ENCODE measurements at places on chromosomes 3 and 15.
A peak's percentile ranks its signal among the peaks of the same experiment; 100 is the strongest.

DNA sequence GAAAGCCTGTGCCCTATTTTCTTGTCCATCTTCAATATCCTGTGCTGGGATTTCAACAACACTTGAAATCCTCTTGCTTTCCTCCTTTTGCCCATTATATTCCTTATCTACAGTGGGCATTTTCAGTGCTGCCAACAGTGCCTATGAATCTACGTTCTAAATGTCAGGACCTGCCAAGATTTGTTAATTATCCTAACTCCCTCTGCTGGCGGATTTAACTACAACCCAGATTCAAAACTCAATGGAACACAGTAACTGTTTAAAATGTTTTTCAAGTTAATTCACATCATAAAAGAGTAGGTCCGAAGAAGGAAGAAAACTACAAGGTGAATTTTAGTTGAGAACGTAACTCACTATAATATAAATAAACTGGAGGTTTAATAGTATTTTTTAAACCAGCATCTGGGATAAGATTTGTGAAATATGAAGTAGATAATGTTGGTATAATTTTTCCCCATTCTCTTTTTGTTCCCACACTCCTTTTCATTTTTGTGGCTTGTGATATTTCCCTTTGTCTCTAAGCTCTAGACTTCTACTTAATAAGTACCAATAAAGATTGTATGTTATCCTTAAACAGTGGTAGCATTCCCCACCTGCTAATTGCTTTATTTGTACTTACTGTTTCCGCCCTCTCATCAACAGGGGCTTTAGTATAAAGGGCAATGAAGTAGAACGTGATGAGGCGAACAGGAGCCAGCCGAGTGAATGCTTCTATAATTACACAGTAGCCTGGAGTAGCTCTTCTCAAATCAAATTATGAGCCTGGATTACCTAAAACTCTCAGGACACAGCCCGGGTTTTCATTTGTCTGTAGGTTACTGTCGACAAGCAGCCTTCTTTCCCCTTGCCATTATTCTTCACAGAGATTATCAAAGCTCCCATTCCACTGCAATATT lies 302.5 kb upstream of the ATP11B start:
- peak; percentile 16 for DNase-seq

DNA sequence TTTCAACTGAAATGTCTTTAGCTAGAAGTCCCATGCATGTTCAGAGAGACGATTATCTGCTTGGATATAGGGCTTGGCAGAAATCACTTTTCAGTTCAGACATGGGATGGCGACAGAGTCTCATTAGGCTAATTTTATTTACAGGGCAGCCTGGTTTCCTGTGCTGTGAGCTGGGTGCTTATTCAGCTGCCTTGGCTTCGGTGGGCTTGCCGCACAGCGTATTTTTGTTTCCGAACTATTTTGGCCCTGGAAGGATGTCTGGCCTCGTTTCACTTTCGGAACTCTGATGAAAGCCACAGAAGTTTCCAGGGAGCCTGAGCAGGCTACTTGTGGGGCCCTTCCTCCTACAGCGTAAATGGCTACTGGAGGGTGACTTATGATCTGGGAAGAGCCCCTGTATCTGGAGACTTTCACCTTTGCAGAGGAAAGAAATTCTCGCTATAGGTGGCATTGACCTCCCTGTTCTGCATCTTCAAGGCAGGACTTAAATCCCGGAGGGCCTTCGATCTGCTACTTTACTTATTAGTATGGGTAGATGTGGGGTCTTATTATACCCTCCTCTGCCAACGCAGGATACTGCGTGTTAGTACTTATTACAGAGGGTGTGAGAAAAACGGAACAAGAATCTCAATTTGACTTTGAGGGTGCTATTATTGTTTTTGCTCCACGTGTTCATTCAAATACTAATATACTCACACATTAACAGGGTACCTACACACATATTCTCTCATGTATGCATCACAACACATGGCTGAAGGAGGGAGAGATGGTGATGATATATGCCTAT lies 364.0 kb upstream of the RBMS3 start:
- peak; percentile 32 for DNase-seq

GRCh38 chr3:11624161-11624560 lies 19.6 kb downstream of the VGLL4 start:
- DNase-seq: no peak

DNA sequence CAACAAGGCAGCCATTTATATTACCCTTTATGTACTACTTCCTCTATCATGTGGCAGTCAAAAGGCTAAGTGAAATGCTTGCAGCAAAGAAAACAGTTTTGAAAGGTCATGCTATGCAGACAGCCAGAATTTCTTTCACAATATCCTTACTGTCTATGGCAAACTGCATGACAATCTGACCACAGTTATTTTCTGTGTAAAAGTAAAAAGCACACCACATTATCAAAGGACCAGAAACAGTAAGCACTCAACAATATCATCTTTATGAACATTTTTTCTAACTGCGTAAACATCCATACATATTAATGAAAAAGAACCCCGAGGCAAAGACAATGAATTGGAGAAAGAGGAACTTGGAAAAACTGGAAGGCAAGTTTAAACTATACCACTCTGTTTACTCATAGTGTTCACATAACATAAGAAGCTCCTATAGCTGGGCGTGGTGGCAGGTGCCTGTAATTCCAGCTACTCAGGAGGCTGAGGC lies 47.9 kb downstream of the PIK3CB start:
- DNase-seq: no peak

- DNase-seq: no peak
Measured at GRCh38 chr3:152469248-152470025, 200.7 kb downstream of the MBNL1 start.

GRCh38 chr15:81856001-81856633 lies 189.7 kb downstream of the MEX3B start:
- no peak for DNase-seq

DNA sequence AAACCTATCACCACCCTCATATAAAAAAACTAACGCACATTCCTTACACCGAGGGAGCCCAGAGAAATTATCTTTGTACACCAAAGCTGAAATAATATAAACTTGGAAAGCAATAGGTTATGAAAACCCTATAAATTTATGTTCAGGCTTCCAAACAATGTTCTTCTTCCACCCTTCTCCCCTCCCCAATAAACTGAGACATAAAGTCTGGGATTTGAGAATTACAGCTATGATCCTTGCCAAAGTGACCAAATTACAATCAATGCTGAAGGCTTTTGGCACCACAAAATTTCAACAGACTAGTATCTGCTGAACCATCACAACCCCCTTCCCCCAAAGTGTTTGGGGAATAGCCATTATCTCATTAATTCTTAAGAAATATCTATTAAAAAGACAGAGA lies 237.8 kb downstream of the FMN1 start:
- no peak for DNase-seq

DNA sequence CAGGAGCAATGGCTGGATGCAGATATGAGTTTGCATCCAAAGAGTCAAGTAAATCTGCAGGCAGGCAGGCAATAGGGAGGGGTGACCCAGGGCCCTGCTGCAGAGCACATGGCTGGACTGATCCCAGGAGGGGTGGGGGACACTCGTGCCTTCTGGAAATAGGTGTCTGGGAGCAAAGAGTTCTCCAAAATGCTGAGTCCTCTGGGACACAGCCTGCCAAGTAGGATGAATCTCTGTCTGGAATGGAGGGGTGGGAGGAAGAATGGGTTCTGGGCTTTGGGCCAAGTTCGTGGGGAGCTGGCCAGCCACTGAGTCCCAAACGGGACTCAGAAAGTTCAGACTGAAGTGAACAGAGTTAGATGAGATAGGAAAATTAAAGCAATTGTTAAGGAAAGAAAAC lies 214.5 kb downstream of the MTHFS start:
- no peak for DNase-seq

GRCh38 chr3:29072611-29073010 lies 208.3 kb upstream of the RBMS3 start:
- DNase-seq: no peak

GRCh38 chr3:59843821-59844220 lies 794.0 kb upstream of the CFAP20DC start:
- no peak for DNase-seq

GRCh38 chr3:4950948-4951347 lies 28.3 kb upstream of the BHLHE40 start:
- no peak for DNase-seq

GRCh38 chr15:40102897-40103858 lies 5.5 kb downstream of the BMF start:
- DNase-seq: no peak

- no peak for DNase-seq
Measured at GRCh38 chr3:125104639-125105038, 48.8 kb upstream of the HEG1 start.

GRCh38 chr15:48693484-48693883 lies 48.0 kb upstream of the FBN1 start:
- DNase-seq: no peak

DNA sequence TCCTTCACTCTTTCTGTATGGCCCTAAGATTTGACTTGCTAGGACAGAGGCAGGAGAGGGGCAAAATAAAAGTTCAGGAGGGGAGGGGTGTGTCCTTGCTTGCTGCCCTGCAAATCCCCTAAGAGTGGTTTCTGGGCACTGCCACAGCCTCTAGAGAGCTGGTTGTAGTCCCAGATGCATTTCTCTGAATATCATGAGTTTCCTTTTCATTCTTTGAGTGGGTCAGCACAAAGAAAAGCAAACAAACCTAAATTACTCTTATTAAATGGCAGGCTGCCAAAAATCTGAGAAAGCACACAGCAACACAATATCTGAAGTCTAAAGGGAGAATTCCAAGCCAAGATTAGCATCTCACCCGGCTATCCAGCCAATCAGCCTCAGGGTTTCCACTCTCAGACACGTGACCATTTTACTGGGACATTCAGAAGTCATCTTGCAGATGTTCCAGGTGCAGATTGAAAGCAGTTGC lies 919.3 kb downstream of the TUSC7 start:
- no peak for DNase-seq

GRCh38 chr3:111936967-111937366 lies 41.9 kb upstream of the ABHD10 start:
- DNase-seq: no peak

DNA sequence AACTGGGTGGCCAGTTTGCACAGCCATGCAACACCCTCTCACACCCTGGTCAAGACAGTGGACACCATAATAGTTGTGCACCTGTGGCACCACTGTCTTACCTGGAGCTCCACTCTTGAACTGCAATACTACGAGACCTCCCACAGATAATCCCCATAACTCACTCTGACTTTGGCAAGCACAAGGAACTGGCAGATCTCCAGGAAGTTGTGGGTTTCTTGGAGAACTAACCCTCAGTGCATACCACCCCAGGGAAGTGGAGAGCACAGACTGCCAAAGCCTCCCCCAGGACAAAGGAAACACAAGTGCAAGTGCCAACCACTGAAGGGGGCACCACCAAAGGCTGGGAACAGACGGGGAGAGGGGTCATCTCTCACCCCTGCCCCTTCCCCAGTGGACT lies 318.6 kb downstream of the SUCLG2 start:
- DNase-seq: no peak

DNA sequence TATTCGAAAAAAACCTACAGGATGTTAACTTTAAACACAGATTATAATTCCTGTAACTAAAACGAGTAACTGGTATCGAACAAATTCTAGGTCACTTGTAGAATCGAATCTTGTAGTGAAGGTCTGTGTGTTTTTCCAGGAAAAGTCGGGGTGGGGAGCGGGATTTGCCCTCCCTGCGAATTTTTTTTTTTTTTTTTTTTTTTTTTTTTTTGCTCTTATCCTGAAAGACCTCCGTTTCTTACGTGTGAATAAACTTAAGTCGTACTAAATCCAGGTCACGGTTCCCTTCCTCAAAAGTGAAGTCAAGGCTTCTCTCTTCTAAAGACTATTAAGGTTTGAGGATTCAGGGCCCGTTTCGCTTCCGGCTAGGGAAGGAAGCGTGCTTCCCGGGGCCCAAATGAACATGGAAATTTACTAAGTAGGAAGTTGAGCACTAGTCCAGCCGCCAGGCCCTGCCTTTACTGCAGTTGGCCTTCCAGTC lies 770 bp downstream of the TBC1D5 start:
- peak; percentile 71 for DNase-seq

DNA sequence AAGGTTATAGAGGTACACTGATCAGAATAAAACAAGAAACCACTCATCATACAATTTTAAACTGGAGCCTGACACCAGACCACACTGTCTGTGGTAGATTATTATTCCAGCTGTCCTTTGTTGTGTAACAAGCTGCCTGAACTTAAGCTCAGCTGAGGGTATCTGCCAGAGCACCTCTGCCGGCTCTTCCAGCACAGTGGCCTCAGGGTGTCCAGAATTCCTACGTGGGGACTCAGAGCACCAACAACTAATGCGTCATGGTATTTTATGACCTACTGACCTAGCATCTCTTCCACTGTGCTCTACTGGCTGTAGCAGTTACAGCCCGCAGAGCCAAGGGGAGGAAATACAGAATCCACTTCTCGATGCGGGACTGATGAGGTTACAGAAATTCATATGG lies 15.6 kb upstream of the RAF1 start:
- DNase-seq: no peak

- no peak for DNase-seq
Measured at GRCh38 chr15:66957431-66957720, 108.0 kb upstream of the SMAD3 start.

GRCh38 chr3:128825117-128825725 lies 54.2 kb upstream of the ACAD9 start:
- DNase-seq: no peak

DNA sequence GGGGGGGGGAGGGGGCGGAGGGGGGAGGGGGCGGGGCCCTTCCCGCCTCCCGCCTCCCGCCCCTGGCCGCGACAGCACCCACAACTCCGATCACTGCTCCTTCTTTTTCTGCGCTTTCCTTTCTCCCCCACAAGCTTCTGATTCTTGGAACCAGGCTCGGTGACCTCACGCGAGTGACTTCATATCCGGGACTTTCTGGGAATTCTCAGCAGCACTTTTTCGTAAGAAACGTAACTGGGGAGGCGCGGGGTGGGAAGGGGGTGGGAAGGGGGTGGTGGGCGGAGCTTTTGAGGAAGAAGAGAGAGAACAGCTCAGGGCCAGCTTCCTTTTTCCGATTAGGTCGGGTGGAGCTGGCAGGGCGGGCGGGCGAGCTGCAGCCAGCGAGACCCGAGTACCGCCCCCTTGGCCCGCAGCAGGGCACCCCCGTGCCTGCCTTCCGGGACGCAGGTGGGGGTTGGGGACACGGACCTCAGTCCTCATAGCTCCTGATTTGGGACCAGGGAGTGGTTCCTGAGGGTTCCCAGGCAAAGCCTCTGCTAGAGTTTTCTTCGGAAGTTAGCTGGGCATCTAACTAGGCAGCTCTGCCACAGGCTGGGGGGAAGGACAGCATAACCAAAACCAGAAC lies 14.6 kb downstream of the XIRP1 start:
- DNase-seq: peak; percentile 49

- DNase-seq: no peak
Measured at GRCh38 chr3:115681736-115682135, 58.4 kb downstream of the GAP43 start.

DNA sequence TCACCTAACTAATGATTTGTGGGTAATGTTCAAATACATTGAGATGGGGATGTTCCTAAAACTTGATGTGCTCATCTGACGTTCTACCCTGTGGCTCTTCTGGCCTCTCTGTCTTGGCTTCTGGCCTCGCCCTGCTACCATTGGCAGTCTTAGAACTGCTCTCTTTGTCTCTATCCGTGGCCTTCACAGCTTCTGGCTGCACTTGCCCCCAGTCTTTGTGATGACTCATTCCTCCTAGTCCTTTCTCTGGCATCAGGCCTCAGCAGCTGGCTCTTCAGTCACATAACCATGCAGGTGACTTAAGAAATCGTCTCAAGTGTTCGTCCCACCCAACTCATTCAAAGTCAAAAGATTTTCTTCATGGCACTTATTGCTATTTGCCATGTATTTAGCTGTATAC lies 188.1 kb downstream of the BBX start:
- peak; percentile 16 for DNase-seq

- DNase-seq: no peak
Measured at GRCh38 chr3:195692354-195692685, 28.5 kb upstream of the MUC20 start.
